ENCODE measurements at places on chromosomes 6 and 20.

- no peak overlapping the region for H3K4me3 ChIP-seq
- no peak for DNase-seq
- H3K27me3 ChIP-seq = no peaks in the 10 kb centered on the region
- peaks cover 6% of the 10 kb centered on the region for H3K4me1 ChIP-seq
- no peak overlapping the region for H3K27ac ChIP-seq
- no peaks in the 10 kb centered on the region for H3K36me3 ChIP-seq
Measured at GRCh38 chr6:83870649-83871048, 11.2 kb downstream of the CYB5R4 start.

- H3K36me3 ChIP-seq = no peaks in the 10 kb centered on the region
- H3K27ac ChIP-seq = no peak overlapping the region
- H3K4me1 ChIP-seq = no peaks in the 10 kb centered on the region
Measured at GRCh38 chr20:24657878-24658620, 188.6 kb downstream of the SYNDIG1 start.

DNA sequence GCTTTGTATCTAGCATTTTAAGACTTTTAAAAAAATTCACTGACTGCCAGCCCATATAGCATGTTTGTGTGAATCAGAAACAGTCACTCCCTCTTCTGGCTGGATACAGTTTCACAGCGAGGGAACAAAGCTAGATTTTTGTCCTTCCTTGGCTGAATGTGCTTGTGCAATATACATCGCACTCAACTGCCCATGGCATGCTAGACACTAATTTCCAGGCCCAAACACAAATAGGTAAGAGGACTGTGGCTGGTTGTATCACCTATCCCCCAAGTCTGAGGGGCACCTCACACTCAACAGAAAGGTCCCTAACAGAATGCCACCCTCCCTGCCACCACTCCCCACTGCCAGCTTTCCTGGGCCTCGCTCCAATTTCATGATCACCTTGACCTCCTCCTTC is 16.2 kb upstream of the BLCAP start:
- no peak overlapping the region for H3K4me3 ChIP-seq
- no peaks in the 10 kb centered on the region for H3K36me3 ChIP-seq
- no peaks in the 10 kb centered on the region for H3K27me3 ChIP-seq
- peaks cover 10% of the 10 kb centered on the region for H3K4me1 ChIP-seq
- H3K27ac ChIP-seq = no peak overlapping the region

- no peaks in the 10 kb centered on the region for H3K36me3 ChIP-seq
- H3K27me3 ChIP-seq = no peaks in the 10 kb centered on the region
- no peak overlapping the region for H3K4me3 ChIP-seq
- no peak overlapping the region for H3K27ac ChIP-seq
- H3K4me1 ChIP-seq = no peaks in the 10 kb centered on the region
Measured at GRCh38 chr20:36214684-36215256, 21.5 kb upstream of the AAR2 start.

GRCh38 chr6:162468326-162468725 is 259.2 kb downstream of the PRKN start:
- H3K27ac ChIP-seq = no peak overlapping the region
- no peaks in the 10 kb centered on the region for H3K36me3 ChIP-seq
- H3K4me3 ChIP-seq = no peak overlapping the region
- no peaks in the 10 kb centered on the region for H3K4me1 ChIP-seq
- DNase-seq = no peak

DNA sequence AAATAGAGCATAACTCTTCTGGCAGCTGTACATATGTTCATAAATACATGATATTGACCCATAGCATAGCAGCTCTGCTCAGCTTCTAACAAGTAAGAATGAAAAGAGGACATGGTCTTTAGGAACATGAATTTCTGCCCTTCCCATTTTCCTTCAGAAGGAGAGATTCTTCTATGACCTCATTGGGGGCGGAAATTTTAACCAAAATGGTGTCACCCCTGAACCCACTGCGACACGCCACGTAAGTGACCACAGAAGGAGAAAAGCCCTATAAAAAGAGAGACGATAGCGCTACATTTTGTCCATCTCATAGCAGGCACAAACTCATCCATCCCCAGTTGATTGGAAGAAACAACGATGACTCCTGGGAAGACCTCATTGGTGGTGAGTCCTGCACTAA is at the start of gene IL17A:
IL17A (plus strand) TSS at position 301 of the 400 bp plus-strand sequence; CDS start at position 358, 57 bp downstream.
- H3K4me1 ChIP-seq = no peaks in the 10 kb centered on the region
- H3K4me3 ChIP-seq = no peak within 1 kb of the TSS
- DNase-seq = no peak
- no peaks in the 10 kb centered on the region for H3K36me3 ChIP-seq
- peaks cover 13% of the 10 kb centered on the region for H3K27me3 ChIP-seq

DNA sequence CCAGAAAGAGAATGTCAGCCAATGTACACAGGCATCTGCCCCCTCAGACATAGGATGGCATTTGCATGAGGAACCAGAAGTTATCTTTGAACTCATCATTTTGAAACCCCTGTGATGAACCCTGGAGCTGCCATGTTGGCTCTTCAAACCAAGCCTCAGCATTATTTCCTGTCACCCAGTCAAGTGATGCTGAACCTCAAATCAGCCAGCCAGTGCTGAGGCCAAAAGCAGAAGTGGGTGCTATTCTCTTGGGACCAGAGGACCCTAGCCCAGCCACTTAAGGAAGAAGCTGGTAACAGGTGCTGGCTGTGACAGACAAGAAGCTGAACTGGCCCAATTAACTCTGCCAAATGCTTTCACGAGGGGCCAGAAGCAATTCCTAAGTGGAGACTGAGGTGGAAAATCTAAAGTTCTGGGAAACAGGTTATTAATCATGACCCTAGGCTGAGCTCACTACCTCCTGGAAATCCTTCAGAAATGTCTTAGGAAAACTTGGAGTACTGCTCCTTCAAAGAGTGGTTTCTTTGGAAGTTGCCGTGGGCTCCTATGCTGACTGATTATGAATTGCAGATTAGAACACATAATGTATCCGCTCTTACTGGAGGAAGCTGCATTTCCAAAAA is 4.0 kb downstream of the PKIG start:
- peaks cover 30% of the 10 kb centered on the region for H3K4me1 ChIP-seq
- no peaks in the 10 kb centered on the region for H3K36me3 ChIP-seq
- H3K4me3 ChIP-seq = no peak overlapping the region
- DNase-seq = no peak

DNA sequence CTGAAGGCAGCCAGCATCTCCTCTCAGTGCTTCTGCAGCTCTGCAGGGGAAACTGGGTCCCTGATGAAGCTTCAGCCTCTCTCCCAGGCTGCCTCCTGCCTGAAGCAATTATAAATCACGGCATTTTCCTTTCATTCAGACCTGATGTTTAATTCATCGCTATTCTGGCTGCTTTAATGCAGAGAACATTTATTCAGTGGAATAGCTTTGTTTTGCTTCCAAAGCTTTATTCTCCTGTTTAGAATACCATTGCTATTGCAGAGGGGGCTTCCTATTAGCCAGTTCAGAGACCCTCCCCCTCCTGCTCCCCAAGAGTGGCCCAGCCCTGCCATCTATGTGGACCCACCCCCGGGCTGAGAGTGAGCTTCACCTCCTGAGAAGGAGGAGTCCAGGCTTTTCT is 255.6 kb downstream of the LRFN2 start:
- no peaks in the 10 kb centered on the region for H3K36me3 ChIP-seq
- no peaks in the 10 kb centered on the region for H3K4me1 ChIP-seq

- no peak for DNase-seq
- no peak overlapping the region for H3K4me3 ChIP-seq
- peaks cover 51% of the 10 kb centered on the region for H3K4me1 ChIP-seq
- H3K27ac ChIP-seq = peak overlapping the region; percentile 83
- H3K27me3 ChIP-seq = no peaks in the 10 kb centered on the region
- no peaks in the 10 kb centered on the region for H3K36me3 ChIP-seq
Measured at GRCh38 chr6:43120944-43121913, 45.1 kb downstream of the PTK7 start.

GRCh38 chr6:9140172-9140571 is 704.8 kb upstream of the SLC35B3 start:
- peak; percentile 75 for DNase-seq
- peaks cover 26% of the 10 kb centered on the region for H3K4me1 ChIP-seq
- no peaks in the 10 kb centered on the region for H3K36me3 ChIP-seq

DNA sequence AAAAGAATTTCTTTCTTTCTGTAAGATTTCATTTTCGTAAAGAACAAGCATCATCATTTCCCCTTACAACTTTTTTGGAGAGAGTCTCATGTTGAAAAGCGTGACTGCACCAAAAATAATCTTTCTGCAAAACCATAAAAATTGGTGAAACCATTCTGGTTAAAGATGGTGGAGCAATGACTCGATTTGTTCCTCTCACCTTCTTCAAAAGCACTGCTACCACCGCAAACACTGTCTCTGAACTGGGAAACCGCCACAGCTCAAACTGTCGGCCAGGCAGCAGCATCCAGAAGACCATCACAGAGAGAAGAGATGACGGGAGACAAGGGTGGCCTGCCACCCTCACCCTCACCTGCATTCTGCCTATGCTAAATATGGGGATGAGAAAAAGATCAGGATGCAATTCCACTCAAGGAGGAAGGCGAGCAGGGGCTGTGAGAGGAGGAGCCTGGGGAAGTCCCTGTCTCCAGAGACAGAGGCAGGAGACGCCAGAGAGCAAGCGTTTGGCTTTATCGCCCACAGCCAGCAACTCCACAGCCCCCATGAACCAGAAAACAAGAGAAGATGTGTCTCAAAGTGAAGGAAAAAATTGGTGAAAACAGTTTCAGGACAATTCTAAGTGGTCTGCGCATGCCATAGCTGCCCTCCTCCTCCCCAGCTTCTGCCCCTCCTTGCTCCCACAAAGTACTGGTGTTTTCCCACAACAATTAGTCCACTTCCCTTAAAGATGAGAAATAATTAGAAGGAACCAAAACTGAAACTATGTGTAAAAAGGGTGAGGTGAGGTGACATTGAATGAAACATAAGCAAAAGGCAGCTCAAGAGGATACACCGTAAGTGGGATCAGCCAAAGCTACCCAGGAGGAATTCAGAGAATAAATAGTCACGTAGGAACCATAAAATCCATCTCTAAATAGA is 255.5 kb downstream of the KIF16B start:
- no peak for DNase-seq
- H3K36me3 ChIP-seq = no peaks in the 10 kb centered on the region
- no peak overlapping the region for H3K4me3 ChIP-seq
- H3K27ac ChIP-seq = no peak overlapping the region
- no peaks in the 10 kb centered on the region for H3K4me1 ChIP-seq

GRCh38 chr20:32567384-32568178 is 17.6 kb downstream of the NOL4L start:
- no peaks in the 10 kb centered on the region for H3K36me3 ChIP-seq
- H3K27ac ChIP-seq = no peak overlapping the region
- no peak for DNase-seq
- H3K4me1 ChIP-seq = peaks cover 13% of the 10 kb centered on the region

- H3K36me3 ChIP-seq = no peaks in the 10 kb centered on the region
- no peaks in the 10 kb centered on the region for H3K4me1 ChIP-seq
- DNase-seq = no peak
- H3K27me3 ChIP-seq = no peaks in the 10 kb centered on the region
- H3K4me3 ChIP-seq = no peak overlapping the region
Measured at GRCh38 chr6:94213226-94213625, 793.9 kb upstream of the EPHA7 start.

DNA sequence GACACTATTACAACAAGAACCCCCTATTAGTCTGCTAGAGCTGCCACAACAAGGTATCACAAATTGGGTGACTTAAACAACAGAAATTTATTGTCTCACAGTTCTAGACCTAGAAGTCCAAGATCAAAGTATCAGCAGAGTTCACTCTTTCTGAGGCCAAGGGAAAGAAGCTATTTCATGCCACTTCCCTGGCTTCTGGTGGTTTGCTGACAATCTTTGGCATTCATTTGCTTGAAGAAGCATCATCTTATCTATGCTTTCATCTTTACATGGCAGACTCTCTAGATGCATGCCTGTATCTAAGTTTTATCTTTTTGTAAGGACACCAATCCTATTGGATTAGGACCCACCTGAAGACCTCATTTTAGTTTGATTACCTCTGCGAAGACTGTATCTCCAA is 296.8 kb upstream of the MARCKS start:
- no peaks in the 10 kb centered on the region for H3K36me3 ChIP-seq
- H3K4me3 ChIP-seq = no peak overlapping the region
- H3K4me1 ChIP-seq = no peaks in the 10 kb centered on the region
- DNase-seq = no peak

DNA sequence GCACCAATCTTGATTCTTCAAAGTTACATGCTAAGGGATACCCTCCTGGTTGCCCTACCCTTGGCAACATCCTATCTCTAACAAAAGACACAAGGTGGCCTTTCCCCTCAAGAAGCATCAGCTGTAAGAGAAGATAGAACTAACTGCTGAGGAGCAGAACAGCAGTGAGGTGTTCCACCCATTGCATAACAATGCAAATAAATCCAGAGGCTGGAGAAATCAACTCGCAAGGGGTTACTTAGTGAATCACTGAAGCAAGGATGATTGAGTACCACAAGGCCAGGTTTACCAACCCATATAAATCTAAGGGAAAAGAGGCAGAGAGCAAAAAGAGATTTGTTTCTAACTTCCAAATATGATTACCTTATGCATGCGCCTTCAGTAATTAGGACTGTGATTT is 36.7 kb downstream of the F13A1 start:
- H3K4me1 ChIP-seq = no peaks in the 10 kb centered on the region
- H3K4me3 ChIP-seq = no peak overlapping the region
- H3K27ac ChIP-seq = no peak overlapping the region
- no peaks in the 10 kb centered on the region for H3K36me3 ChIP-seq

DNA sequence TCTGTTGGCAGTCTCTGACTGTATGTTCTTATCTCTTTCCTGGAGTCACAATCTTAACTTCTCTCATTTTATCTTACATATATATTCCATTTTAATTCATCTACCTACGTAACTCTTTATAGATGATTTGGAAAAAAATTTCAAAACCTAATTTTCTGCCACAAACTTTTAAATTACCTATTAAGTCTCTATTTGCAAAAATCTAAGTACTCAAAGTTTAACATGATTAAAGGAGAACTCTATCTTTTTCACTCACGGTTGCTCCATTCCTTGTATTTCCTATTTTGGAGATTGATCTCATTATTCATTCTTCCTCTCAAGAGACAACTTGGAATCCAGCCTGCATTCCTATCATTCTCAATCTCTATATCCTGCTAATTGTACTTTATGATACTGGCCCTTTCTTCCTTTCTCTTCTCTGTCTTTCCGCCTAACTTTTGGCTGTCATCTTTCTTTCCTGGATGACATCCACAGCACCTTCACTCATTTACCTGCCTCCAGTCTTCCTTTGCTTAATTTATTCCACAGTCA is 1071.1 kb upstream of the CITED2 start:
- no peak for DNase-seq
- H3K4me1 ChIP-seq = no peaks in the 10 kb centered on the region
- peak overlapping the region; percentile 34 for H3K27ac ChIP-seq
- H3K36me3 ChIP-seq = no peaks in the 10 kb centered on the region
- H3K4me3 ChIP-seq = no peak overlapping the region

- H3K4me3 ChIP-seq = no peak overlapping the region
- no peaks in the 10 kb centered on the region for H3K36me3 ChIP-seq
- no peaks in the 10 kb centered on the region for H3K27me3 ChIP-seq
- DNase-seq = no peak
- peaks cover 9% of the 10 kb centered on the region for H3K4me1 ChIP-seq
Measured at GRCh38 chr20:36646678-36647077, 682 bp upstream of the SLA2 start.
